ENCODE measurements at places on chromosomes 7 and 10.

DNA sequence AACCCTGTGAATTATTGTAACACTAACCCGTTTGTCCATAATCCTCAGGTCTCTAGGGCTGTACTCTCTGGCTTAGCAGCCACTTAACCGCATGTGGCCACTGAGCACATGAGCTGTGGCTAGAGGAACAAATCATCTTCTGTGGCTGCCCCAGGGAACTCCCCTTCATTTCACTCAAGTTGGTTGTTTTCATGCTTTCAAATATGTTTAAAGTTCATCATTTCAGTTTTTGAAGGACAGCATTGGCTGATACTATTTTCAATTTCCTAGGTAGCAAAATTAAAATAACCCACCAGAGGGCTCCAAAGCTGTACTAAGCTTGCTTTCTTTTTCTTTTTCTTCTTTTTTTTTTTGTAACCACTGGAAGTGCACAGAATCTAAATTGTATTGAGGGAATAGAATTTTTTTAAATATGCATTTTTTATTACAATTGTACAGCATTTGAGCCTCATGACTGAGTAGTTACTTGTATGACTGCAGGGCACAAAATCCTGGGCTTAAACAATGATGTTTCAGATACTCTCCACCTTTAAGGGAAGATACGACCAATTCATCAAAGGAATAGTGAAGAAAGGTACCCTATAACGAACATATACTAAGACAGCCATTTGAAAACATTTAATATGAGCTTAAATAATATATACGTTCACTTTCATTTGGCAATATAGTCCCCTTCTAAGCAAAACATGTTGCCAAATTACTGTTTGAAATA lies 38.6 kb downstream of the MRC1 start:
- DNase-seq: no peak

DNA sequence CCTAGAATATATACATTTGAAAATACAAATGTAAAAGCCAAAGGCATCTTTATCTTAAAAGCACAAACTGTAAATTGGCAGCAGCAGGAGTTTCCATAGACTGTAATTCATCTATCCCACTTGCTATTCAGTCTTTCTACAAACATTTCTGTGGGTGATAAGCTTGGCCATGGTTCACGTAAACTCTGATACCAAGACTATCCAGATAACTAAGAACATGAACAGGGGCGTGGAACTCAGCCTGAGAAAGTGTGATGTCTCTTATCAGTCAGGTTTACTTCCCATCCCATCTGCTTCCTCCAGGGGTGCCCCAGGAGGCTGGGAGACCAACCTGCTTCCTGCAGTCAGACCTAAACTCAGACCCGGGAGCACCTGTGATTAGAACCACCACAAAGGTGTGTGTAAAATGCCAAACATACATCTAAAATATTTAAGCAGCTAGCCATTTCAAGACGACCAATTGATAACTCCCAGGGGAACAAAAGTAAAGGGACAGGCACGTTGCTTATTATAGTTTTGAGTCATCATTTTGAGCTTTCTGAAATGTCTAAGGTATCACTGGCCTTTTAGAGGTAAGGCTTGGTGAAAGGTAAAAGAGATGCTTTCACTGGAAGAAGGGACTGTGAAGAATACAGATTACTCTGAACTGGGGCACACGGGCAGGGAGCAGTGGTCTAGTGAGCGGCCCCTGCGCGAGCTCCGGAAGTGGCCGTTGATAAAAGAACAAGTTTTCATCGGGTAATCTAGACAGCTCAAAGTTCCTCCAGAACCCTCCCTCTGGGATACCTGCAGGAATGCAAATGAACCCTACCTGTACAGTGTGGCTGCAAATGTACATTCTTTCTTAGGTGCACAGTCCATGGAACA lies 51.5 kb downstream of the RSU1 start:
- no peak for DNase-seq

DNA sequence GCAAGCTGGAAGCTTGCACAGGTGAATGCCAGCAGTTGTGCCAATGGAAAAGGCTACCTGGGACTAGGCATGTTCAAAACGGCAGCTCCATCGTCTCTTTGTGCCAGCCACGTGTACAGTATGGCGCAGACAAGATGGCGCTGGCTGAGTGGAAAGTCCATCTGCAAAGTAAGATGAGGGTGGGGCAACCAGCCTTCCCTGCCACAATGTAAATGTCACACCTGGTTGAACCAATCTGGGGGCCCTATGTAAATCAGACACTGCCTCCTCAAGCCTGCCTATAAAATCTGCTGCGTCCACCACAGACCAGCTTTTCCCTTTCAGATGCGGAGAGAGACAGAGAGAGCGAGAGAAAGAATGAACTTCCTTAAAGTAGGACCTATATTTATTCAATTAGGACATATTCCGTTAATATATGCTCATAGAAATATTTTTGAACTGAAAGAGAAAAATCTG lies 18.5 kb upstream of the C7orf33 start:
- DNase-seq: no peak

GRCh38 chr10:49324711-49325110 lies 25.7 kb downstream of the C10orf71 start:
- DNase-seq: no peak

DNA sequence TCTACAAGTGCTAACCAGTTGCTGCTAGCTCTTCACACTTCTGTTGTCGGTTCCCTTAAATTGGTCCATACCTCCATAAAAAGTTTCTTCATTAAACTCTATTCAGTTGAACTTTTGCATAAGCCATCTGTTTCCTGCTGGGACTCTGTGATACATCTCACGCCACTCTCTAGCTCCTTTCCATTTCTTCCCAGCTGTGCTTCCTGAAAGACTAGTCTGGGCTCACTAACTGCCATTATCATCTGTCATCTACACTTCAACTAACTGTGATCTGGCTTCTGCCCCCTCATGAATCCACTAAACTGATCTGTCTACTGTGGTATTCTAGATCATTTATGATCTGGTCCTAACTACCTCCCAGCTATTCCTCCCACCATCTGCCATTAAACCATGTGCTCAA lies 78.3 kb downstream of the ELAPOR2 start:
- no peak for DNase-seq

- DNase-seq: no peak
Measured at GRCh38 chr10:116825901-116826300, 23.4 kb upstream of the ENO4 start.

DNA sequence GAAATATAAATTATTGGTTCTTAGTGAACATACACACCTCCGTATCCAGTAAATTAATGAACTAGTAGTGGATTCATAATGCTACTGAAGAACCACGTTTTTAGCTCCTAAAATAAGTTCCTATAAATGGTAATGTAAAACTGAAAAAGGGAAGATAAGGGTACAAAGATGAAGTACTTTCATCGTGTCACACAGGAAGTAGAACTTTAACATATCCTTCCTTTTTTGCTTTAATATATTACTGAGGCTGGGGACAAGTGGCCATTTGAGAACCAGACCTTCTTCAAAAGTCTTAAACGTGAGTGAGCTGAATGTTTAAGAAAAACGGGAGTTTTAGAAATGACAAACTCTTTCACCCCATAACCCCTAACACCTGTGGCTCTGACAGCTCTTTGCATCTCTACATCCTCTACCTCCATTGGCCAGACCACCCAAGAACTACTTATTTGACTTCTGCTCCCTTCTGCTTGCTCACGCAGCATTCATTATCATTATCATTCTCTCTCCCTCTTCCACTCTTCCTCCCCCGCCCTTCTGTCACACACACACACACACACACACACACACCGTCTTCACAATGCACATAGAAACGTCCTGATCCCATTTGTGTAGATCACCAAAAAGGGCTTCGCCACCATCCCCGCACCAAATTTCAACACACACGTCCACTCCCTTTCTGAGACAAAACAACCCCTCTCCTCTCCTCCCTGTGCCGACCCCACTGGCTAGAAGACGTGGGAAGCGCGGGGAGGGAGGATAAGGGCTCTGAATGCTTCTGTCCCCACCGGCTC lies 677 bp downstream of the SKAP2 start:
- peak; percentile 6 for DNase-seq

GRCh38 chr10:21207852-21208646 lies 310.9 kb upstream of the NEBL start:
- DNase-seq: no peak

DNA sequence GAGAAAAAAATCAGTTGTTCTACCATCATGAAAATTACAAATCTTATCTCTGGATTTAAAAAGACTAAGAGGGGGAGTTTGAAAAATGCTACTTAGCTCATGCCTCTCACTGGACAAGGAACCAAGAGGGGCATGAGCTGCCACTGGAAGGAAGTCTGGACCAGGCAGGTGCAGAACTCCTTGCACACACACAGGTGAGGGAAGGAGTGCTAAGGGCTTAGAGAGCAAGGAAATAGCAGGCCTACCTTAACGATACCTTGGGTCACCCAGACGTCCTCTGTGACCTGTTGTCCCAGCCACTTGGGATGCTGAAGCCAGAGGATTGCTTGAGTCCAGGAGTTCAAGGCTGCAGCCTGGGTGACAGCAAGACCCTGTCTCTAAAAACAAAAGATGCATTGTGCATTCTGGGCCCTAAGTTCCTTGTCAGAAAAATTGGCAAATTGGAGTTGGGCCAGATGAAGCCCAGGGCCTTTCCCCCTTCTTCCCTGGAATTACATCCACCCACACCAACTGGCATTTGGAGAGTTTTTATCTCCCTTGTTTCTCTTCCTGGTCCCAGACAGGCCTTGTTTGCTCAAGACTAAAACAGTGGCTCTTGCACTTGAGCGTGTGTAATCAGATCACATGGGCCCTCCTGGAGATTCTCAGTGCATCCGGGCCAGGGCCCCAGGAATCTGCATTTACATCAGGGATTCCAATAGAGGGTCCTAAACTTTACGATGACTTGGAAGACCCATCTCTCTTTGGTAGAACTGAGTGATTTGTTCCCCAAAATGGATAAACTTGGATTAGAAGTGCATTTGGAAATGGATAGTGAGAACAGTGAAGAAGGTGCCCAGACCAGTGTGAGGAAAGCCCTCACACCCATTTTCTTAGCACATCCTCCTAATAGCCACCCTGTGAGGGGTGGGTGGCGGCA lies 3.0 kb downstream of the DDIT4 start:
- DNase-seq: no peak

- peak; percentile 79 for DNase-seq
Measured at GRCh38 chr10:3852147-3852904, 67.3 kb upstream of the KLF6 start.

GRCh38 chr10:81724431-81724830 lies 150.6 kb upstream of the NRG3 start:
- DNase-seq: no peak

GRCh38 chr10:30742471-30742870 lies 112.9 kb upstream of the LYZL2 start:
- DNase-seq: no peak

- no peak for DNase-seq
Measured at GRCh38 chr7:15330943-15331342, 230.9 kb downstream of the AGMO start.

- no peak for DNase-seq
Measured at GRCh38 chr7:133195868-133196267, 57.0 kb upstream of the EXOC4 start.

- no peak for DNase-seq
Measured at GRCh38 chr7:129830949-129831348, 121.8 kb downstream of the UBE2H start.

DNA sequence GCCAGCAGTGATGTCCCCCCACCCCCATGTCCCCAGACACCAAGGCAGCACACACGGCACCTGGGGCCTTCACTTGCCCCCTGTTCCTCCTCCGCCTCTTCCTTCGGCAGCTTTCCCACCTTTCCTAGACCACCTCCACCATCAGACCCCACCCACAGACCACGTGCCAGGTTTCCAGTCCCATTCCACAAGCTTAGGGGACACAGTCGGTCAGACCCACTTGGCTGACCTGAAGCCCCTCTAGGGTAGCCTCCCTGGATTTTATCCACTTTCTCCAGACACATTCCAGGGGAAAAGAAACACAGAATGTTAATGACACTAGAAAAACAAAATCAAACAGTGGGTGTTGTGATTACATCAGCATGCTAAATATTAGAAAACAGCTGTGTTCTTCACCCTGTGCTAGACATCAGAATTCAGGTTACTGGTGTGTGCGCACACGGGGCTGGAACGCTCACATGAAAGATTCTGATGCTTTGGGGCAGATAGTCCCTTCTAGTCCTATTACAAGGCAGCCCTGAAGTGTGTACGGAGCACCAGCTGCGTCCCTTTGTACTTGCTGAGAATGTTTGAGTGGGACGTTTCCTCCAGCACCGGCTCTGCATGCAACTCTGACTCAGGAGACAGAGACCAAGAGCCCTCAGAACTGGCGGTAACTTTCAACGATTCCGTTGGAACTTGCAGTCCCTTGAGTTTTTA lies 75.5 kb upstream of the PPP2R2D start:
- DNase-seq: no peak

GRCh38 chr10:5478694-5479305 lies 20.6 kb downstream of the CALML5 start:
- no peak for DNase-seq

Measured in CD4-positive, alpha-beta T cell treated with Interferon gamma for 1 hour (primary cell).